ENCODE measurements at places on chromosomes 1 and 21.

GRCh38 chr1:26907071-26907917 is 6.5 kb downstream of the NR0B2 start:
- DNase-seq, result no peak

DNA sequence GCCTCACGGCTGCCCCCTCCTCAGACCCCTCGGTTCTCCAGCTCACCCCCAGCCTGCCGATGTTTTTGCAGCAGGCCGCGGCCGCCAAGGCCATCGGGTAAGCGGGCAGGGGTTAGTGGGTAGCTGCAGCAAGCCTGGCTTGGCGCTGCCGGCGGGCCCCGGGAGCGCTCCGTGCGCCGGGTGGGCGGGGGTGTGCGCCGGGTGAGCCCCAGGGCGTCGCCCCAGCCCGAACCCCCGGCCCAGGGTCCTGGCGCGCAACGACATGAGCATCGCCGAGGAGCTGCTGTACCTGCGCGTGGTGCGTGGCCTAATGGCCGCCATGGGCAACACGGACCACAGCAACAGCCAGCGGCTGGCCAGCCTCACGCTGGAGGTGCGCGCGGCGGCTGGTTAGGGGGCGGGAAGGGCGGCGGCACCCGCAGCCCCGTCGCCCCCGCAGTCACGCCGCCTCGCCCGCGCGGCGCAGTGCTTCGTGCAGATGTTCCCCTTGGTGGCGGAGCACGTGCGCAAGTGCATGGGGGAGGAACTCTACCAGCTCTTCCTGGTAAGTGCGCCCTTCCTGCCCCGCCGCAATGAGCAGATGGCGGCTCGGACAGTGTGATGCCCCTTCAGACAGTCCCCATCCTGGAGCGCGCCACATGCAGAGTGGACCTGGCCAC is 6.5 kb downstream of the RNU5D-1 start:
- DNase-seq, result no peak

GRCh38 chr1:178345807-178346206 is 151.0 kb downstream of the CLEC20A start:
- no peak for DNase-seq

GRCh38 chr1:33762962-33763361 is 100.9 kb upstream of the HMGB4 start:
- no peak for DNase-seq

DNA sequence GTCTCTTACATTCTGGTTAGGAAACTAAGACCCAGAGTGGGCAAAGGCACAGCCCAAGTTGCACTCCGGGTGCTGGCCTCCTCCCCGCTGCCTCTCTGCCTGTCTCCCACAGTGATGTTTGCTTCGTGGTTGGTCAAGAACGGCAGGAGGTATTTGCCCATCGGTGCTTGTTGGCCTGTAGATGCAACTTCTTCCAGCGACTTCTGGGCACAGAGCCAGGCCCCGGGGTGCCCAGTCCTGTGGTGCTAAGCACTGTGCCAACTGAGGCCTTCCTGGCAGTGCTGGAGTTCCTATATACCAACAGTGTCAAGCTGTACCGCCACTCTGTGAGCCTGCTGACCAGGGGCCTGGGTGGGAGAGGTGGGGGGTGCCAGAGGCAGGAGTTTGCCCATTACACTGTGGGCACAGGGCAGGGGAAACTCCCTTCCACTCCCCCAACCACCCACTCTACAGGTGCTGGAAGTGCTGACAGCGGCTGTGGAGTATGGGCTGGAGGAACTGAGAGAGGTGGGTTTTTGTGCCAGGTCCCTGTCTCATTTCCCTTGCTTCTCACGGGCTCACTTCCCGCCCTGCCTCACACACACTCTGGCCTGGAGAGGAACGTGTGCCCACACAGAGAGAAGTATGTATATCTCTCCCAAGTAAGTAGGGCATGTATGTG is 1.9 kb downstream of the BTBD19 start:
- no peak for DNase-seq

GRCh38 chr21:22374218-22374969 is 1376.2 kb downstream of the NCAM2 start:
- DNase-seq, result no peak

DNA sequence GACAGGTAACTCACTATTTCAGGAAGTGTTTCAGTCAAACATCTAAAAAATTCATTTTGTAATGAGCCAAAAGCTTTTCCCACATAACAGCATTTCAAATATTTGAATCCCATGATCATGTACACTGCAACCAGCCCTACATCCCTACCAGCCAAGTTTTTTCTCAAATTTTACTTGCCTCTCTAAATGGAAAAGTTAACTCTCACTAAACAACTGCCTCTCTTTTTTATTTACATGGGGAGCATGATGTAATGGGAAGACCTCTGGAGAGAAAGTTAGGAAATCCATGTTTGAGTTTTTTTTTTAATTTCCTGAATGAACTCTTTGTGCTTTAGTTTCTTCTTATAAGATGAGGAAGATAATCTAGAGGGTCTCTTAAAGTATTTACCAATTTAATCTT is 70.5 kb downstream of the TTLL7 start:
- no peak for DNase-seq

GRCh38 chr1:31860581-31860980 is 44.8 kb upstream of the SPOCD1 start:
- DNase-seq, result no peak

DNA sequence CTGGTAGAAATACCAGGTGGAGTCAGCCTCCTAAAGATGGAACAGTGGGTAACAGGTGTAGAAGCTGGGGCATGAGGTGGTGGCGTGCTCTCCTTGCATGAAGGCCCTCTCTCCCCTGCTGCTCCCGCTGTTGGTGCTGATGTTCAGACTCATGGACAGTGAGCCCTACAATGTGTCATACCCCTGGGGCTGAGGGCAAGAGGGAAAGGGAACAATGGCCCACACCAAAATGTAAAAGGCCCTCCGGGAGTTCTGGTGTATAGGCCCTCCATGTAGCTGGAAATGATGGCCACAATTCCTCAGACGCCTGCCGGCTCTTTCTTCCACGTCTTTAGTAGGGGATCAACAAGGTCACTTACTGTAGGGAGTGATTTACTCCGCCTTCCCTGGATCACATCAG is 194.9 kb downstream of the DYRK1A start:
- no peak for DNase-seq

DNA sequence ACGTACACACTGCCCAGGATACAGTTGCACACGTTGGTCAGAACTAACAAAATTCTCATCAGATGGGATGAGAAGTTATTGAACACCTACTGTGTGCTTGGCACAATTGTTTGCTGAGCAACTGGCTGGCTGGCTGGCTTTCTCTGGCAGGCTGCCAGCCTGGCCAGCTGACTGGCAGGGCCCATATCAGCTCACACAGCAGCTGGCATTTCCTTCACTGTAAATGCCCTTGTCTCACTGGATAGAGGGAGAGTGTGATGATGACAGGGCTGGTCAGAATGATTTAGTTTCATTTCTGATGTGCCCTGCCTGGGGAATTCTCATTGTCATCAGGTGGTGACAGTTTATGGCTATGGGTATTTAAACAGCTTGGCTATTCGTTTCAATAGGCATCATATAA is 15.8 kb downstream of the CAMK2N1 start:
- no peak for DNase-seq

DNA sequence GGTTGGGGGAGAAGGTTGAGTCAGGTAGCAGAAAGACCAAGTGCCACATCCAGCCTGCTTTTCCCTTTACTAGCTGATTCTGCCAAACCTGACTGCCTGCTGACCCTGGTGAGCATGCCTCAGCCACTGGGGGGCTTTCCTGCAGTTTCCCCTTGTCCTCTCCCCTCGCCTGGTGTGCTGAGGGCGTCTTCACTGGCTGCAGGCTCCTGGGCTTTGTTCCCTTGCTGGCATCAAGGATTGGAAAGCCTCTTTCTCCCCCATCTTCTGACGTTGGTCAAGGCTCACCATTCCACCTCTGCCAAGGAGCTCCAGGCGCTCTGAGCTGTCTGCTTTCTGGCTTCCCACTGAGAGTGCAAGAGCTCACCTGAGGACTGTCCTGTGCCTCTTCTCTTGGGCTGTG is 28.4 kb downstream of the MAN1C1 start:
- no peak for DNase-seq

- no peak for DNase-seq
Observed at GRCh38 chr1:8004113-8004802, 21.9 kb downstream of the ERRFI1 start.

DNA sequence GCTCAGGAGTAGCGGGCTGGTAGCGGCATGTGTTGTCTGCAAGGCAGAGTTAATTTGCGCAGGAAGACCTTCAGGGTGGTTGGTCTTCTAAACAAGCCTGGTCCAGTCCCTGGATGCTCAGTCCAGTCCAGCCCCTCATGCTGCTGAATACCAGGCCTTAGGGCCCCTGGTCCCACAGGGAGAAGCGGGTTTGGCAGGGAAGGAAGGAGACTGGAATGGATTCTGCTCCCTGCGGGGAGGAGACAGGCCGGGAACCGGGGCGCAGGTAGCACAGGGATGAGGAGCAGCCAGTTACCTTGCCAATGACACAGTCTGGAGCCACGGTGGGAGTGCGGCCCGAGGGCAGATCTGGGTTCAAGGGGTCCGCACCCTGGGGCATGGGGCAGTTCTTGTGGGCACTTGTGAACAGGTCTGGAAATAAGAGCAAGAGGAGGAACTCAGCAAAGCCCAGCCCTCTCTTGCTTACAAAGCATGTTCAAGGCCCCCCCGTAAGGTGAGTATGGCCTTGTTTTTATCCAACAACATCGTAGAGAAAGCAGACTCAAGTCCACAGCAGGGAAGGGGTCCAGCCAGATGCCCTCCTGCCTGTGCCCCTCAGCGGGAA is 10.1 kb downstream of the FAM131C start:
- no peak for DNase-seq

- DNase-seq, result no peak
Observed at GRCh38 chr1:201022820-201023516, 546 bp downstream of the KIF21B start.

DNA sequence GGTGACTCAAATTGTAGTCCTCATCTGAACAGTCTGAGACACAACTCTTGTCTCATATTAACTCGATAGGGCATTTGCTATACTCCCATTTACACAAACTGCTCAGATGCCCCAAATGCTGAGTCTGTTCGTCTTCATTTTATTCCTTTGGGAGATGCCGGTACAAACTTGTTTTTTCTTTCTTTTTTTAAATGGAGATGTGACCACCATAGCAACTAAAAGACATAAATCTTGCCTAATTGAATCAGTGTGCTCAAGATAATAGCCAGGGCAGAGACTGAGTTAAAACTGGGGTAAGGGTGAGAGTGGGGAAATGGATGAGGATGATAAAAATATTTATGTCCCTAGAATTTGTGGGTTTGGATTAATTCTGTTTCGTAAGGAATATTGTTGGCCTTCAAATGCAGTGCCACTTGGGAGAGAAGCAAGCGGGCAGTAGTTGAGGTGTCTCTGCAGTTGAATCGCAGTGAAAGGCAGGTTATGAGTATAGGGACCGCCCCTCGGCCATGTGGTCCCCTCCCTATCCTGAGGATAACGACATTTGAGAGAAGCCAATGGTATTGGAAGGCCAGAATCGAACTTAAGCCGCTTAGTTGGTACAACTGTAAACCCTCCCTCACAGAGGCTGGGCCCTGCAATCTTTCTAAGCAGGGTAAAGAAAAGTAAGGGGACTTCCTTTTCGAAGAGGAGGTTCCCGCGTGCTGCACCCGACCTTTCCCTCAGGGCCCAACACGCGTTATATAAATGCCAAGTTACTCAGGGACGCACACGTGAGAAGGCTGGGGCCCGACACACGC is 859 bp upstream of the LRRC8B start:
- peak; percentile 43 for DNase-seq

DNA sequence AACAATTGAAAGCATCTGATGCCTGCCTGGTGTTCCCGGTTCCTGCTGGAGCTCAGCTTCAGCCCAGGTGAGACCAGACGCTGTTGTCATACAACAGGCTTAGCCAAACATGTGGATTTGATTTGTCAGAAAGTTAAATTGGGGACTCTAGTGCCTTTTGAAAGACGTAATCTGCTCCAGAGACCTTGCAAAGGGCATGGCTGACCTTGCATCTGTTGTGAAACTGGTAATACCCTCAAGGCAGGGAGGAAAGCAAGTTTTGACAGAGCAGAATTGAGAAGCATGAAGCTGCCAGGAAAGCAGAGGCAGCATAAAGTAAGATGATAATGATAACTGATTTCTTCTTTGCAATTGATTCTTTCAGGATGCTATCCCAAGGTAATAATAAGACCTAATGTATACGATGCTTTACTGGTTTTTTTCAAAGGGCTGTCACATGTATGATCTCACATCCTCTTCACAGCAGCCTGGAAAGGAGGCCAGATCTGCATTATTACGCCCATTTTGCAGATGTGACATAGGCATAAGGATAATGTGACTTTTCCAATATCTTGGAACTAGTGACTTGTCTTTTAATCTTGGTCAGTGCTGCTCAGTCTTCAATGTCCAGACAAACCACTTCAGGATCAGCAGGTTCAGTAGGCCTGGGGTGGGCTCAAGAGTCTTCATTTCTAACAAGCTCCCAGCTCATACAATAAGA is 24.7 kb upstream of the CNN3 start:
- DNase-seq, result no peak

- no peak for DNase-seq
Observed at GRCh38 chr1:204511366-204511765, 4.8 kb upstream of the MDM4 start.

DNA sequence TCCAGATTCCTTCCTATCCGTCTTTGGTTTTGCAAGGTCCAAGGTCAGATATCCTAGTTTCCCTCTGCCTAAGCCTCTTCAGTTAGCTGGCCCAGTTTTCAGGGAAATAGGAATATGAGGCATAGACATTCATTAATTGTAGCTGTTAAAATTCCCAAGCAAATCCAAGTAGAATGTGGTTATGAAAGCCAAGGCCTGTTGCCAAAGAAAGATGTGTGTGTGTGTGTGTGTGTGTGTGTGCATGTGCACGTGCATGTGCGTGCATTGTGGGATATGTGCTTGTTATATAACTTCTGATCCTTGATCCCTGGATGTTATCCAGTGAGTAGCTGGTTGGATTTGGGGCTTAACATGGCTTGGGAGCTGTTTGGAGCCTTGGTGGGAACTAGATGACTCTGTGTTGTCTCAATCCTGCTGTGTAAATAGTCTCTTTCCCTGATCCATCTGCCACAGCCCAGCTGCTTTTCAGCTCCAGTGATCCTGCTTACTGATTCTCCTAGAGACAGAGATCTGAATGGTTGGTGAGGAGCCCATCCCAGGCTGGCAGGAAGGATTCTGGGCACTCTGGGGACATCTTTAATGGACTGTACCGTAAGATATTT is 70.6 kb upstream of the GCLM start:
- no peak for DNase-seq

- no peak for DNase-seq
Observed at GRCh38 chr1:25837262-25837875, 17.6 kb downstream of the MTFR1L start.

DNA sequence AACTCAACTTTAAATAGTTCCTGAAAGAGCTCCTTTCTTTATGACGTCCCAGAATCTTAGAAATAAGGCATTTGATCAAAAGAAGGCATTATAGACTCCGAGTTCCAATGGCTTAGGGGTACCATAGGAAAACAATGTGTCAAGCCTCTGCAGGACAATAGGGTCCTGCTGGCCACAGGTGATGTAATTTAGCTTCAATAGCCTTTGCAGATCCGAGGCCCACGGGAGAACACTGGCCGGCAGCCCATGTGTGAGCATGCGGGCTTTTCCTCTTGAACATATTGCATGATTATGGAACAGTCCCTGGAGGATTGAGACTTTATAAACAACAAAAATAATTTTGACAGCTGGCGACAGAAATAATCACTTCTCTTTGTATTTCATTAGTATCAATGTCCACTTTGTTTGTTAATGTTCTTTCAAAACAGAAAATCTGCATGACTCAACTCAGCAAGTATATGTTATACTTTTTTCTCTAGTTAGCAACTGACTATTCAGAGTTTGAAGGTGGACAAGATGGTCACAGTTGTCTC is 49.0 kb upstream of the NR5A2 start:
- DNase-seq, result no peak

GRCh38 chr1:212485913-212486618 is 53.3 kb downstream of the NENF start:
- no peak for DNase-seq

- DNase-seq, result no peak
Observed at GRCh38 chr1:244341455-244342450, 110.0 kb downstream of the ADSS2 start.

All from effector CD8-positive, alpha-beta T cell (primary cell).